ENCODE measurements at places on chromosomes 6 and 20. TPM values are rescaled to one million over a fixed set of nuclear protein-coding genes. Genes with fewer than 3 reads are reported as not detected.

DNA sequence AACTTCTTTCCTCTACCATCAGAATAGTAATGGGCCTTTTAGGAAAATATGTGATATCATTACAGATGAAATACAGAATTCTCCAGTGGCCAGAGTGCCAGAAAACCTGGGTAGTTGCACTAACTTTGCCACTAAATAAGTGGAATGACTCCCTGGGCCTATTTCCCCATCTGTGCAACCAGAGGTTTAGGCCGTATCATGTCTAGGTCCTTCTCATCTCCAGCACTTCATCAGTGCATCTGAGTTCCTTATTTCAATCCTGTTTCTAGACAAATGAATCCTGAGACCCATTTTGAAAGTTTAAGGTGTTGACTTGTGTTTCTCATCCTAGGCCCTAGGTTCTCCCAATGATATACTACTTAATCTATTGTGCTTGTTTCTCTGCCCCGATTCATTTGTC, 236.2 kb downstream of the CD83 start:
- DNase-seq = no peak

DNA sequence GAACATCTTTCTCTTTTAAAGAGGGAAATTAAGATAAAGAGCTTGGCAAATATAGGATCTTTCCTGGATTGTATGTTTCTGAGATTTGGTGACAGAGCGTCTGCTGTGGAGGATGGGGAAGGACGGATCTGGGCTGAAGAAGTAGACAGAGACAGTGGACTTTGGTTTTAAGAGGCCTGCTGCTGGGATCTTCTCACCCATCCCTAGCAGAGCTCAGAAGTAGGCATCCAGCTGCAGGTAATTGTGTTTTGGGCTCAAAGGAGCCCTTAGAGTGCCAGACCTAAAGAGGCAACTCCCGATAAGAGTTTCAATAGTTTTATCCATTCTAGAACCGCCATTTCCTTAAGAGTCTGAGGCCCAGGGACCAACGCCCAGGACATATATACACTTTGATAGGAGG, 20.8 kb downstream of the LAMA2 start:
- no peak for DNase-seq

DNA sequence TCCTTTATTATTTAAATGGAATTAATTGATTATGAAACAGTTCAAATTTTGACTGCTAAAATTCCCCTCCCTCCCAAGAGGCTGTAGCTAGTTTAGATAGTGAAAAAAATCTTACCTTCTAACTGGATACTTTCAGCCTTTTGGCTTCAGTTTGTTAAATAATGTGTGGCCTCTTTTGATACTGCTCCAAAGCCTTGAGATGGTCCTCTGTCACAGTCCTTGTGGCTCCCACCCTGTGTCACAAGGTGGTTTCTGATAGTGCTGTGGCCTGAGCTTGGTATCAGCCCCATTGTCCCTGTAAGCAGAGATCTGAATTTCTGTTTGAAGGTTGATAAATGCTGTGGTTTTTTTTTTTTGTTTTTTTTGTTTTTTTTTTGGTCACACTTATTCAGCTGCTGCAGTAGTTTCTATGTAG, 20.8 kb downstream of the PANK2 start:
- no peak for DNase-seq

DNA sequence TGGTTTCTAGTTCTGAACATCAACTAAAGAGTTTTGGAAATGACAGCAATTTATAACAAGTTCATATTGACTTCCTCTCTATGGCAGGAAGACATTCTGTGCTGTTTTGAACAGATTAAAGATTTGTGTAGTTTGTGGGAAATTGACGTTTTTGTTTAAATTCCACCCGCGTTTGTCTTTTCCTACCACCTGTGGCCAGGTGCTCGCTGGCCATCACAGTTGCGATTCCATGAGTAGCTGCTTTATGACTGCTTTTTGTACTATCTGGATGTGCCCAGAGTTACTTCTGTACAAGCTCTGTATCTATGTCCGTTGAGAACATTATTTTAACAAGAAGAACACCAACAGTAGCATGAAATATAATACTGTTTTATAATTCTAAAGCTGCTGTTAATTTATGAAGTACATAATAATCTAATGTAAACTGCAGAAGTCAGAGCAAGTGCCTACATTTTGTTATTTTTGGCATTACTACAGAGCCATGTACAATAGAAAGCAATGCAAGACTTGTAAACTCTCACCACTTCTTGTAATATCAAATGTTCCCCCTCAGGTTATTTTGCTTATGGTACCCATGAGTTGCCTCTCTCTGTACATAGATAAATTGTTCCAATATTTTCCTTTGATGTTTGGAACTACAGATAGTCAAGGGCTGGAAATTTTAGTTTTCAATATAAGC, 33.5 kb downstream of the ZBTB2 start:
- DNase-seq = no peak

Gene WFDC2
- not detected for polyA plus RNA-seq

Gene ADGRF4
- 0.02 TPM for polyA plus RNA-seq

Gene TGM2
- polyA plus RNA-seq = 398 TPM
